ENCODE measurements at places on chromosomes 2 and 18.

DNA sequence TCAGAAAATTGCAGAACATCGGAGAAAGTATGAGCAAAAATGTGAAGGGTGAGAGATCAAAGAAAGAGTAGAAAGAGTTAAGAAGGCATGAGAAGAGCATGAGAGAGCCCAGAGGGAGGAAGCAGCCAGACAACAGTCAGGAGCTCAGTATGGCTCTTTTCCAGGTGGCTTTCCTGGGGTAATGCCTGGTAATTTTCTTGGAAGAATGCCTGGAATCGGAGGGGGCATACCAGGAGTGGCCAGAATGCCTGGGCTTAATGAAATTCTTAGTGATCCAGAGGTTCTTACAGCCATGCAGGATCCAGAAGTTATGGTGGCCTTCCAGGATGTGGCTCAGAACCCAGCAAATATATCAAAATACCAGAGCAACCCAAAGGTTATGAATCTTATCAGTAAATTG, 271.8 kb upstream of the TFPI start:
- DNase-seq: no peak

DNA sequence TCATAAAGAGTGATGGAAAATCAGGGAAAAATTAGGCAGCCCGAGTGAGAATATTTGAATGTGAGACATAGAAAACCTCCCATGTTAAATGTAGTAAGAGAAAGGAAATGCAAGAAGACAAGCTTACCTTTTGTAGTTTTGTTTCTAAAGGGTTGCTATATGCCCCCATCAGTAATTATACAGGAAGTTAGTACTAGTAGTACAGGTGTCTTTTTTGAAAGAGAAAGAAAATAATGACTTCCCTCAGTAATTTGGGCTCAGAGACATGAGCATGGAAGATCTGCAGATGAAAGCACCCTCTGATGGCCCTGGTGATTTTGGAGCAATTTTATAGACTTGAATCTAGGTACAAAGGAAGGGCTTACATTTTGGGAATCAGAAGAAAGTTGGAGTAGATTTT, 80.8 kb downstream of the RHBDD1 start:
- DNase-seq: no peak

DNA sequence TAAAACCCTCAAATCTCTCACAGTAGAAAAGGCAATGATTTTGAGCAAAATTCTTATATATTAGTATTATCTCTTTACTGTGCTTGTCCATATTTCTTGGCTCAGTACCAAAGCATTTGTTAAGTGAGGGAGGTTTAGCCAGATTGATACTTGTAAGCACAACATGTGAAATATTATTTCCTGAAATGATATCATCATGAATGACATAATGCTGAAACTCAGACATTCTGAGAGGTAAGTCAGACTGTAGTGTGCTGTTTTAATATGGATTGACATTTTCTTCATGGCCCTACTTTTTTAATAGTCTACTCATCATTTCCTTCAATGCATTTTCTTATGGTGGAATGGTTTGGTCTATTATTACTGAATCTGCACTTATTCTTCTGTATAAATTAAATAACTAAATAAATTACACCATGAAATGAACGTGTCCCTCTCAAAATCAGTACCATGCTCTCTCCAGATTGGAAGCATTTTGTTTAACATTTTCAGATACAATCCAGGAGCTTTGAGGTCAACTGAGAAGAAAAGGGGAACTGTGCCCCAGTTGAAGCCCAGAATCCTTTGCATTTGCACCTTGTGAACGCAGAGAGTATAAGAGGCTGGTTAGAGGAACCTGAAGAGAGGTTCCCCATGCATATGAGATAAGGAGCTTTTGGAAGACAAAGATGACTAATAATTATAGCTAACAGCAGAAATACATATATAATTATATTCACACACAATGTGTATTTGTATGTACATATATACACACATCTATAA, 50.1 kb upstream of the CRACDL start:
- DNase-seq: no peak

GRCh38 chr2:133461484-133461883, 106.8 kb downstream of the NCKAP5 start:
- DNase-seq: no peak

DNA sequence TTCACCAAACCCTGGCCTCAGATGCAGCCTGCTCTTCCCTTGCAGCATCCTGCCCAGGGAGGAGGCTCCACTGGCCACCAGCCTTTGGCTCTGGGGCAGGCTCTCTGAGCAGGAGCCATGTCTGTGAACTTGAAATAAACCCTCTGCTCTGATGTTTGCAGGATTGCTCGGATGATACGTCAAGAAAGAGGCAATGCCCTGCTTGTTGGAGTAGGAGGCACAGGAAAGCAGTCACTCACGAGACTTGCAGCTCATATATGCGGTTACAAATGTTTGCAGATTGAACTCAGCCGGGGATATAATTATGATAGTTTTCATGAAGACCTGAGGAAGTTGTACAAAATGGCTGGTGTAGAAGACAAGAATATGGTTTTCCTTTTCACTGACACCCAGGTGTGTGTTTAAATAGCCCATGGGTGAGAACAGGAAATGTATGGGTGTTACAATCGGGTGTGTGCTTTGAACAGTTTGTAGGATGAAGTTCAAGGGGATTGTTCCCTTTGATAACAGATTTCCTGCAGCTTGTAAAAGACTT, 177.9 kb downstream of the DNAH6 start:
- DNase-seq: no peak

GRCh38 chr2:55224761-55225261, 7.3 kb downstream of the CLHC1 start:
- no peak for DNase-seq

DNA sequence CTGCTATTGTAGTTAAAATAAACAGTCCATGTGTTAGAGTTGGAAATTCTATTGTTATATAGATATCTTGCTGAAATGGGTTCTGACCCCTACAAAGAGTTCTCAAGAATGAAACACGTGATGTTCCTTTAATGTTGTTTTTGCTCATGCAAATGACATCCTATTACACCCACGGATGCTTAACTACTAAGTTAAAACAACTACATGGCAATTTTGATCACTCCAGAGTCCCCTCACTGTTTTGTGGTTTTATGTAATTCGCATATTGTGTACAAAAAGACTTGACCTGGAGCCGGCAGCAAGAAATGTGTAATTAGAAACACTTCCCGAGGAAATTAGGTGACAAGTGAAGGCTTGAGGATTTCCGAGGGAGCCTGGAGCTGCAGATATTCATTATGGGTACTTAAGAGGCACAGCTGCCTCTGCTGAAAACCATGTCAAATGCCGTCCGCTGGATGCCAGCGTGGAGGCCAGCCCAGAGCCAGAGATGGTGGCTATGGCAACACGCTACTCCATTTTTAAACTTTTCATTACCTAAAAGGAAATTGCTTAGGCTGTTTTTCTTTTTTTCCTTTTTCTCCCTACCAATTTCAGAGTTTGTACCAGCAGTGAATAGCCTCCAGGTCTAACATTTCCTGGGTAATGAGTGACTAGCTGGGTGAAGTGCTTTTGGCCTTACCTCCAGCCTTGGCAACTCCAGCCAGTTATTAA, 21.0 kb upstream of the CABLES1 start:
- no peak for DNase-seq

DNA sequence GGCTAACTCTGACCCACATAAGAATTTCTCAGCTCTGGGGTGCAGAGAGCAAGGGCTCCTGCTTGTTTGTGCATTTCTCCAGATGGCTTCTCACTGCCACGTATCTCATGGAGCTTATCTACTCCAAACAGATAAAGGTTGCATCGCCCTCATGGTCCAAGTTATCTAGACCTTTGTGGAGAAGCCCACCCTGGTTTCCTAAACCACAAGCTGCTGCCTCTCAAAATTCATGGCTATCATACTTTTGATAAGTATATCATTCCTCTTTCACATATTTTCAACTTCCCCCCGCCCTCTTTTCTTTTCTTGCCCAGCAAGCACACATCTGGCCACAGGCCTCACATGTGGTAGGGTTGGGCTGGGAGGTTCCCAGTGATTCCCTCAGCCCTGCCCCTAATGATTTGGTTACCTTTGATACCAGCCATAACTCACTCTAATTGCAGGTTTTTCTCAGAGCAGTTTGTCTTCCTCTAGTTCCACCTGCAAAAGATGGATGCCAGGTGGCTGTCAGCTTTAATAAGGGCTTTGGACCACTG, 146.0 kb downstream of the RHBDD1 start:
- DNase-seq: no peak

DNA sequence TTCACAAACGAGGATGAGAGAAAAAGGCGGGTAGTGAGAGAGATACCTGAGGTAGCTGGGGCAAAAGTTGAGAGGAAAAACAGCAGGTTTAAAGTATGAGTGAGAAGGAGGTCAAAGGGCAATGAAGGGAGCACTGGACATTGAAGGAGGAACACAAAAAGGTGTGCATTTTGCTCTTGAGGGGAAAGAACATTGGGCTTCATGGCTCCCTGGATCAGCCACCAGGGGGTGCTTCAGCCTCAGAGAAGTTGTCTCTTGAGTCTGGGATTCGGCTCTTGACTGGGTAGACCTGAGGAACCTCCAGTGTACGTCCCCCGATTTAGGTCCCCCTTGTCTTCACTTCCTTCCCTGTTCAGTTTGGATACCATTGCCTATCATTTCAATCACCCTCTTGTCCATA, 128.5 kb downstream of the RAPGEF4 start:
- DNase-seq: peak; percentile 61

- DNase-seq: no peak
Measured at GRCh38 chr2:239958473-239958765, 66.7 kb downstream of the NDUFA10 start.

DNA sequence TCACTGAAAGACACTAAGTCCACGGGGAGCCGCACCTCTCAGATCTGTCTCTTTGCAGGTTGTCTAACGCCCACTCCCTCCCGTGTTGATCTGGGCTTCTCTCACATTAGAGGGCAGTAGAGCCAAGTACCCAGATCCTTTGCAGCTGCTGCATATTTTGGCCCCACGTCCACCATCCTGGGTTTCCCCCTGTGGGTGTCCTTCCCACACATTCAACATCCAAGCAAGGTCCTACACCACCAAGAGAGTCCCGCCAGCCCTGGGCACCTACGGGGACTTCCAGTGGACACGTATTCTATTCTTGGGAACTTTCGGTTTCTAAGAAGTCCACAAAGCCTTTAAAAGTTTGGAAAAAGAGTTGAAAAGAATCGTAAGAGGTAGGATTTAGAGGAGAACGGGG, 116.6 kb downstream of the ATL2 start:
- DNase-seq: no peak

DNA sequence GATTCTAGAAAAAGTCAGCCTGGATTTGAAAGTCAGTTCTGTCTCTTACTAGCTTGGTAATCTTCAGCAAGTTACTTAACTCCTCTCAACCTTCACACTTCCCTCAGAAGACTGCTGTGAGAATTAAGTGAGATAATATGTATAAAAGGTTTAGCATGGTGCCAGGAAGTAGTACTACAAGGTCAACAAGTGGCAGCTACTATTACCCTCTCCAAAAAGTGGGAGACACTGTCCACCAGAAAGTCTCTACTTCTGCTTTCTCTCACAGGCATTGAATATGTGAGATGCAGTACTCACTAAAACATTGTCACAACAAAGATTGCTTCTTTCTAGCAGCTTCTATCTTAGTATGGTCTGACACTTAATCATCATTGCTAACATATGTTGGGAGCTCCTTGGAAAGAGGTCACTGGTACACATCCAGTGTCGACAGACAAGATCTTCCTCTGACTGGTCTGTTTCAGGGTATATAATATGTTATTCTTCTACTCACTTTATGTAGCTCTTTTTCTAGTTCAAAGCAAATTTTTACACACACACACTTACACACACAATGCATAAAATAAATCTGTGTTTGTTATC, 47.9 kb downstream of the DOCK10 start:
- no peak for DNase-seq

DNA sequence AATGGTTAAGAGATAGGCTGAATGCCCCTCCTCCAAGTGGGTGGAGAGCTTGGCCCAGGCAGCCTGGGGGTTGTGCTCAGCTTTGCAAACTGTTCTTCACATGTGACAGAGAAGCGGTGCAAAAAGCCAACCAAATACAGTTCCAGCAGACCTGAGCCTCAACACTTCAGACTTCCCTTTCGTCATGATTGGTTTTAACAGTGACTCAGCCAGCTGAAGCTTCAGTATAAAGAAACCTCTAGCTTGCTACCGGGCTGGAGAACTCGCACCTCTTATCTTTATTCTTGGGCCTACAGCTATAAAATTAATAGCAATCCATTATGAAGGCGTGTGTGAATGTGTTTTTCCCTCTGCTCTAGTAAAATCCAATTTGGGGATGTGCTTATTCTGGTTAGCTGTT, 20.0 kb downstream of the SETBP1 start:
- peak; percentile 84 for DNase-seq

DNA sequence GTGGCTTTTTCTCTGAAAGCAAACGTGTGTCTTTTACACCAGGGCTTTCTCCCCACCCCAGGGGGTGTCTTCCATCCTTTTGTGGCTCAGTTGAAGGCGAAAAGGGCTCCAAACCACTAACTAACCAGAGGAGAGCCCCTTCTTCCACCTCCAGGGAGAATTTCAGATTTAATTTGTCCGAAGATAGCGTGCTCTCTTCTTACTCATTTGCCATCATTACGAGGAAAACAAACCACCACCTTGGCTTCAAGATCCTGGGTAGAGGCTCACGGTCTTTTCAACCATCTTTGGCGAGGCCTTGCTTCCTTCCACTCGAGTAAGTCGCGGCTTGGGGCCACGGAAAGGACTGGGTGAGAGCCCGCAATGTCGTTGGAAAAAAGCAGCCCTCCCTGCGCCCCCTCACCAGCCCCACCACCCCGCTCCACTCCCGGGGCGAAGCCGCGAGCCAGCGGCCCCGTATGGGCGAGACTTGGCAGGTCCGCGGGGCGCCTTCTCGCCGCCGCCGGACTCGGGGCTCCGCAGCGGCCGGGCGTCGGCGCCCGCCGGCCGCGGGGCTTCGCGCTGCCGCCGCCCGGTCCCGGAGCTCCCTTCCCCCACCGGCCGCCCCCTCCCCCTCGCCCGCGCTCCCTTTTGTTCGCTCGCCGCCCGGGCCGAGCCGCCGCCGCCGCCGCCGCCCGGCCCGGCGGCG, 1.7 kb upstream of the ZNF532 start:
- DNase-seq: peak; percentile 33

- DNase-seq: no peak
Measured at GRCh38 chr2:215863687-215864086, 149.7 kb downstream of the MREG start.

GRCh38 chr2:190119923-190120590, 57.5 kb upstream of the MSTN start:
- DNase-seq: no peak

DNA sequence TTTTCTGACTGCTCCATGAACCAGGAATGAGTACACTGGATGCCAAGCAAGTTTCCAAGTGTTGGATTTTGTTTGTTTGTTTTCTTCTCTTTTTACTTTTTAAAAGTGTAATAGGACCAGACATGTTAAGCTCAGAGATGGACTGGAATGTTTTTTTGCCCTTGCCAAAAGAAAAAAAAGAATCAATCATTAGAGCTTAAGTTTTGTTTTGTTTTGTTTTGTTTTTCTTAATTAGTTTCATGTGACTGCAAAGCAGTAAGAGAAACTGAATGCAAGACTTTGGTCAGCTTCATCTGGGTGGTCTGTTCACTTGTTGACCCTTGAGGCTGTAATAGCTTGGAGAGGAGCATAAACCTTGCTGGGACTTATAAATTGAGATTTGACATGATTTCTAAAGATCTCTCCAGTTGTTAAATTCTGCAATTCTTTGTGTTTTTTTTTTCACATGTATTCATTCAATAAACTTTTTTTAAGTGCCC, 42.4 kb upstream of the SLC1A4 start:
- no peak for DNase-seq
